Right ventricle myocardium superior (tissue), 1 donor: ENCODE measurements at places on chromosomes 7 and 10. TPM values are rescaled to one million over a fixed set of nuclear protein-coding genes. Genes with fewer than 3 reads are reported as not detected.

GRCh38 chr7:79495544-79496272 lies 42.2 kb upstream of the MAGI2 start:
- DNase-seq = no peak

PTPRN2 gene
- total RNA-seq = 1.2 TPM

MRLN gene
- total RNA-seq = not detected

GRCh38 chr10:96025566-96025965 lies 17.8 kb upstream of the CCNJ start:
- no peak for DNase-seq

DNA sequence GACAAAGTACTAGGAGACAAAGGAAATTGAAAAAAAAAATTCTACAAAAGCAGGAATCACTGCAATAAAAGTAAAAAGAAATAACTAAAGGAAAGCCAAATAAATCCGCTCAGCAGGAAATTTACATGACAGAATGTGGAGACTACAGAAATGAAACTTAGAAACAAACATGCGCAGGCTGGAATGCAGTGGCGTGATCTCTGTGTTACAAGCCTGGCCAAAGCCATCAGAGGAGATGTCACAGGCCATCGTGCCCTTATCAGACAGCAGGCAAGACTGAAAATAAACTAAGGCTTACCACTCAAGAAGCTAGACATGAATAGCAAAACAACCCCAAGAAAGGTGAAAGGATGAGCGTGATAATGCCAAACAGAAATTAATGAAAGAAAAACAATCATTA lies 6.3 kb upstream of the CAMK2B start:
- DNase-seq = no peak

GRCh38 chr7:33981226-33981625 lies 75.9 kb downstream of the BMPER start:
- no peak for DNase-seq

ADAM12 gene
- total RNA-seq = 0.38 TPM

DNA sequence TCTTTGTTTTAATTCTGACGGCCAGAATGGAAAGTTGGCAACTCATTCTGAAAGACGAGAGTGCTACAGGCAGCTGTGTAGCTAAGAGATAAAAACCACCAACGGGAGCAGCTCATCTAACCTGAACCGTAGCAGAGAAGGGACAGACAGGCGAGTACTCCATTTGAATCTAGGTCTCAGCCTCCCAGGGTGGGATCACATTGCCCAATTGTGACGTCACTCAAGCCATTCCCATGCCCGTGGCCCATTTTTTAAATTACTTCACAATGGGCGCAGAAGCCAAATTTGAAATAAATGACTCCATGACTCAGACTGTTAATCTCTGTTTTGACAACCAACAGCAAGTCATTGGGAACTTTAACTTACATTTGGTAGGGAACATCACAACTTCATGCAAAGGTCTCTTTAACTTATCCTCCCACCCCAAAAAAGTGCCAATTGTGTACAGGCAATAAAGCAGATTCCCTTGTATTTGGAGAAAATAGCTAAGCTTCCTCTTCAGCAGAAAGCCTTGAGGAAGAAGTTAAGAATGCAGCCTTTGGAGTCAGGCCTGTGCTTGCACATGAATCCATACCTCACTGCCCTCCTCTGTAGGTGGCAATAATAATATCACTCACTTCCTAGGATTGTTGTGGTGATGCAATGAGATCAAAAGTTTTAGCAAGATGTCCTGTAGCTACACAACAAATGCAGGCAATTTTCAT lies 93.2 kb upstream of the KIF5B start:
- DNase-seq = peak; percentile 56

DNA sequence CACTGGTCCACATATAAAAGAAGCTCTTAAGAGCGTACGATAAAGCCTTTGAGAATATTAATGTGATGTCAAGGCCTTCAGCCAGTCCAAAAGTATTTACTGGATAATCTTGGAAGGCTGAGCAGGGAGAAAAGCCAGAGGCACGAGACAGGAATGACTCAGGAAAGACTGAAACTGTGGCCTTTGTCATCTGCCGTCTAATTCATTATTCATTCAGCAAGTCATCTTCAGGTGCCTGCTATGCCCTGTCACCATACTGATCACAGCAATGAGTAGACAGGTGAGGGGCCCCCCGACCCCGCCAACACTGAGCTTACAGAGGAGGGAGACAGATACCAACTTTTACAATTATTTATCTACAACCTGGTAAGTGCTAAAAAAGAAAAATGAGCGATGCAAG lies 78.9 kb downstream of the VOPP1 start:
- DNase-seq = no peak

DNA sequence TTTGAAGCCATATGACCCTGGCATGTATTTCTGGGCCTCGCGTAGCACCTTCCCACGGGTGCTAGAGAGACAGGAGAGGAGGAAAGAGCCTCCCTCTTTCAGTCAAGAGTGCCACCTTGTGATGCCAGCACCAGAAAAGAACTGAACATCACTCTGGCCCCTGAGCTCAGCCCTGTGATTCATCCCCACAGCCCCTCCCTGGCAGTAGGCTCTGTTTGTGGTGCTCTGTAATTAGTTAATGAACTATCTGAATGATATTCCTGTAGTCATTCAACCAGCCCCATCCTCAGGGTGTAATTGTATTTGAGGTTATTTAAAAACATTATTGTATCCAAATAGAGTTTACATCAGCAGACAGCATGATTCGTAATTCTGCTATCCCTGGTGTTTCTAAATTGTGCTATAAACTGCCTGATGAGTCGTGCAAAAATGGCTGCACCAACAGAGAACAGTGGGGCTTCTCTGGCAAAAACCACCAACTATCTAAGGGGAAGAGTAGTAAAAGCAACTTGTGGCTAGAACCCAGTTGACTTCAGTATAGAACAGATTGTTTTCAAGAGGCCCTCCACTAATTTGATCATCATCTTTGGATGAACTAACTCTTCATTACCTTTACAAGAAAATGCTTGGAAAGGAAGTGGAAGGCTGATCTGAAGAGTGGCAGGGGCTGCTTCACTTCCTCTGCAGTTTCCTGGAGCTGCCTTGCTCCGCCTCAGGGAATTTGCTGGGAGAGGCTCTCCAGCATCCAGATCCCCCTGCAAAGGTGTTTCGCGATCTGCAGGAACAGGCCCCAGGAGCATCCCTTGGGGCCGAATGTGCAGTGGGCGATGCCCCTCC lies 23.7 kb upstream of the TIAL1 start:
- DNase-seq = no peak

SEM1 gene
- total RNA-seq = 43.9 TPM

NEUROG3 gene
- total RNA-seq = not detected

- no peak for DNase-seq
Observed at GRCh38 chr7:3412871-3413270, 111.8 kb downstream of the SDK1 start.

- DNase-seq = no peak
Observed at GRCh38 chr7:45543473-45543872, 30.7 kb upstream of the ADCY1 start.

DNA sequence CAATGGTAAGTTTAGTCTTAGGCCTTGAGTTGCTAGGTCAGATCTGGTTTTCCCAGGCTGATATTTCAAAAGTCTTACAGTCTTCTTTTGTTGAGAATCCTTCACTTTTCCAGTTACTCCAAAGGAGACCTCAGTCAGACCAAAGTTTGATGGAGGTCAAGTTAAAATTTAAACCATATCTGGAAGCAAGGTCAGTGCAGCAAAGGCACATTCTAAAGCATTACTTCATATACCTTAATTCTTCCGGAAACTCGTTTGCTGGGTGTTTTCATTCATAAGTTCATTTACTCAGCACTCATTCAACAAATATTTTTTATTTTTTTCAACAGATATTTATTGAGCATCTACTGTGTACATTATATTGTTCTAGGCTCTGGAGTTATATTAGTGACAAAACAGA lies 403.0 kb upstream of the LRGUK start:
- DNase-seq = no peak

GRCh38 chr7:96016056-96016586 lies 243.8 kb downstream of the DYNC1I1 start:
- DNase-seq = no peak

DNA sequence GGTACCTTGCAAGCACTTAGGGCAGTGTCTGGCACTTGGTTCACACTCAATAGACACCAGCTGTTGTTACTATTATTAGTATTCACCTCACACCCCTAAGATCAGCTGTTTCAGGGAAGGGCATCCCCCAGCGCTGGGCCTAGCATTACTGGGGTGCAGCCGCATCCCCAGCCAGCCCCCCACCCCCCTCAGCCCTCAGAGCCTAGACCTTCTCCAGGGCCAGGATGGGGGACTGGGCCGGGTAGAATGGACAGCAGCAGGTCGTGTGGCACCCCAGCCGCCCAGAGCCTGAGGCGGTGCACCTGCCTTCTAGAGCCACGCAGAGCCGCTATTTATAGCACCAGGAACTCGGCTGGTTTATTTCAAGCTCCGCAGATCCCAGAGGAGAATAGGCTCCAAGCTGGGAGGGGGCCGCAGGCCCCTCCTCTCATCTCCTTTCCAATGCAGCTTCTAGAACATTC lies 60.5 kb downstream of the GTF2IRD1 start:
- peak; percentile 51 for DNase-seq

DNA sequence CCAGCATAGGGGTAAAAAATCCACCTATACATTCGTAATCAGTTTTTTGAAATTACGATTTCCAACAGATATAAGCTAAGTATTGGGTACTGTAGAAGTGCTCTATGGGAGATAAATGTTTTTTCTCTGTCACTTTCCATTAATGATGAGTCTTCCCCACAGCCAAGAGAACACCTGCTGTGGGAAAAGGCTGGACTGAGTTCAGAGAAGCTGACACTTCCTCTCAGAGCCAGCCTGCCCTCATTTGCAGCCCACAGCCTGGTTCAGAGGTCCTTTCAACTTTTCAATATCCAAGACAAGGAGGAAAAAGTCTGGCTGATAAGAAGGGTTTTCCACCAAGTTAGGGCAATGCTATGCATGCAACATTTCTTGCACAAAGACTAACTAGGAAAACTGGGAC lies 64.5 kb upstream of the DNAJB12 start:
- DNase-seq = no peak

SUV39H2 gene
- total RNA-seq = 4.1 TPM

FAM221A gene
- 2.3 TPM for total RNA-seq

NCF1 gene
- total RNA-seq = 6.0 TPM

GRCh38 chr7:34313289-34313688 lies 344.7 kb upstream of the NPSR1 start:
- no peak for DNase-seq

DNA sequence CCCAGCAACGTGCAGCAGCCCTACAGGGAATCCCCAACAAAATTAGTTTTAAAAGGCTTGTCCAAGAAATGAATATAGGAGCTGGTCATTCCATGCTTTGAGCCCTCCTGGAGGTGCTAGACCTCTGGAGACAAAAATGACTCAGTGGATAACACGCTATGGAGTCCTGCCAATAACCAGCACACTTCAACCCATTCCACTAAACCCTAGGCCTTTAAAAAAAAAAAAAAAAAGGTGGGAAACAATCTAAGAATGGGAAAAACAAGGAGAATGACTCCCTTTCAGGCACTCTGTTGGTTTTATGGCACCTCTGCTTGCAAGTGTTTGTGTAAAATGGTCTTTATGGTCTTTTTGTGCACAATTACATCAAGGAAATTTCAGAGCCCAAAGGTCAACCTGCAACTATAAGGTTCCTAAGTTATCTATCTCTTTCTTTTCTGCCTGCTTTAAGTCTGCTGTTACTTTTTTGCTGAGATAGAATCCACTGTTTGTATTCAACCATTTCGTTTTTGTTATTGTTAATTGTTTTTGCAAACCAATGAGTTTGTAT lies 21.3 kb downstream of the AVL9 start:
- no peak for DNase-seq

TACC2 gene
- 349 TPM for total RNA-seq

GRCh38 chr7:96402913-96403312 lies 81.0 kb upstream of the SLC25A13 start:
- DNase-seq = no peak

DNA sequence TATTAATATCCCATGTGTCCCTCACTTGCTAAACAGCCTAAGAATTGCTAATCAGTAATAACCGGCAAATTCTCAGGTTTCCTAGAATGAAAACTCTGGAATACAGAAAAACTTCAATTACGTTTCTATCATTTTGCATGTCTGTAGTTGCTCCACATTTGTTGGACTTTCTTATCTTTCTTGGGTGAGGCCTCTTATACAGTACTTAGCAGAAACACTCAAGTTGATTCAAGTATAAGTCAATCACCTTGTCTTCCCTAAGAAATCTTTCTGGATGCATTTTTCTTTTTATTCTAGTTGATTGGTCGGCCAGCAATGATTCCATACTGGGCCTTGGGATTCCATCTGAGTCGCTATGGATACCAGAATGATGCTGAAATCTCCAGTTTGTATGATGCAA lies 61.4 kb downstream of the MGAM2 start:
- no peak for DNase-seq

ZNF25 gene
- total RNA-seq = 15.9 TPM

CHRM2 gene
- 72.1 TPM for total RNA-seq

- DNase-seq = no peak
Observed at GRCh38 chr7:99473315-99473596, 566 bp downstream of the ZNF789 start.

DMBT1 gene
- total RNA-seq = not detected

- DNase-seq = peak; percentile 61
Observed at GRCh38 chr7:2106924-2107323, 125.8 kb downstream of the MAD1L1 start.

GRCh38 chr7:85274454-85274853 lies 87.6 kb upstream of the SEMA3D start:
- no peak for DNase-seq

DNA sequence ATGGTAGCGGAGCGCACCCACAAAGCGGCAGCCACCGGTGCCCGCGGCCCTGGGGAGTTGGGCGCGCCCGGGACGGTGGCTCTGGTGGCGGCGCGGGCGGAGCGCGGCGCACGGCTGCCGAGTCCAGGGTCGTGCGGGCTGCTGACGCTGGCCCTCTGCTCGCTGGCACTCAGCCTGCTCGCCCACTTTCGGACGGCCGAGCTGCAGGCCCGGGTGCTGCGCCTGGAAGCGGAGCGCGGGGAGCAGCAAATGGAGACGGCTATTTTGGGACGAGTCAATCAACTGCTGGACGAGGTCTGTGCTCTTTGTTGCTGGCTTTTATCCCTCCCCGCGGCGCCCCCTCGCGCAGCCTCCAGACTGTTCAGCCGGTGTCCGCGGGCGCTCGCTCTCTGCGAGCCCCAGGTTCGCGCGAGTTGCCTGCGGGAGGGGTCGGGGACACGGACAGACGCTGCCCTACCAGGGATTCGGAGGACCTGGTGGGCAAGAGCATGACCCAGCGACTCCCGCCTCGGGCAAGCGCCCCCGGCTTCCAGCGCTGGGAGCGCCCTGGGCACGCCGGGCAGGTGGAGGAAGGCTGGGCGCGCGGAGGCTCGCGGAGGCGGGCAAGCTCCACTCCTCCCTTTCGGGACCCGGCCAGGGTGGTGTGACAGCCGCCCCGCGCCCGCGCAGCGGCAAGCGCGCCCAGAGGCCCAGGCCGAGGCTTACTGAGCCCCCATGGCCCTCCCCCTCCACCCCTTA lies 887 bp downstream of the COL13A1 start:
- peak; percentile 64 for DNase-seq

FAM13C gene
- 5.9 TPM for total RNA-seq

DNA sequence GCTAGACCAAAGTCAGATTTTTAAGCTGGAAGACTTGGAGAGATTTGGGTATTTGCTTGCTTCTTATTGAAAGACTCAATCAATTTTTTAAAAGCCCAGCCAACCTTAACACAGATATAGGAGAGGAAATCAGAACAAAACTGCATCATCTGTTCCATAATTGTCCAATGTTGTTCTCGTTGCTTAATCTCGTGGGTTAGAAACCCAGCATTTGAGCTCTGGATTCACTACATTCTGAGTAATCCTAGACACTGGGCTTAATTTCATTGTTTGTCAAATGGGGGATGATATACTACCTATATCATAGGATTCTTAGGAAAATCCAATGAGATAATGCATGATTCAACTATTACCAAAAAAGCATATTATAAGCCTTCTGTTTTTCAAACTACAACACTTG lies 48.9 kb downstream of the CALD1 start:
- no peak for DNase-seq
